ACHN (cell line): ENCODE measurements at places on chromosomes 5 and 9.

- no peak for DNase-seq
Observed at GRCh38 chr5:136682986-136683385, 317.6 kb upstream of the TRPC7 start.

GRCh38 chr9:38020151-38021076 lies 48.6 kb downstream of the SHB start:
- no peak for DNase-seq

- no peak for DNase-seq
Observed at GRCh38 chr5:158765407-158765806, 334.3 kb downstream of the EBF1 start.

- no peak for DNase-seq
Observed at GRCh38 chr9:133737774-133738639, at the start of gene SARDH. Gene SARDH (minus strand): TSS chr9:133738352. CDS start chr9:133734173, 4,179 bp downstream.

- no peak for DNase-seq
Observed at GRCh38 chr9:12414514-12414913, 278.7 kb upstream of the TYRP1 start.

DNA sequence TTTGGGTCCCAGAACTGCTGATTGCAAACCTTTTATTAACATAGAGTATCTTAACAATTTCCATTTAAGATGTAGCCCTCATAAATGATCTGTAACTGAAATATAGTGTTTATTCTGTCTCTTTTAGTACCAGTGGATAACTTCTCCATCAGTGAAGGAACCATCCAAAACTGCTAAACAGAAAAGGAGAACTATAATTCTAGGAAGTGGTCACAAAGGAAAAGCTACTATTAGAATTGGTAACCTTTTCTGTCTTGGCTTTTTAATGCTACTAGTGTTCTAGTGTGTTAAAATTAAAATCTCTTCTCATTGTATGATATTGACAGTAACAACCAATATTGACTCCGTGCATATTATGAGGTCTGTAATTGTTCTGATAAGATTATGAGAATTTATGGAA lies 12.8 kb downstream of the CEP78 start:
- DNase-seq: no peak
